Esophagus squamous epithelium (tissue), 5 donors: ENCODE measurements at places on chromosomes 2 and 18. TPM values are rescaled to one million over a fixed set of nuclear protein-coding genes. Genes with fewer than 3 reads are reported as not detected.
A peak's percentile ranks its signal among the peaks of the same experiment; 100 is the strongest.

Gene SEPTIN10
- 83.6 TPM for total RNA-seq

Gene TRIM43
- not detected for total RNA-seq

DNA sequence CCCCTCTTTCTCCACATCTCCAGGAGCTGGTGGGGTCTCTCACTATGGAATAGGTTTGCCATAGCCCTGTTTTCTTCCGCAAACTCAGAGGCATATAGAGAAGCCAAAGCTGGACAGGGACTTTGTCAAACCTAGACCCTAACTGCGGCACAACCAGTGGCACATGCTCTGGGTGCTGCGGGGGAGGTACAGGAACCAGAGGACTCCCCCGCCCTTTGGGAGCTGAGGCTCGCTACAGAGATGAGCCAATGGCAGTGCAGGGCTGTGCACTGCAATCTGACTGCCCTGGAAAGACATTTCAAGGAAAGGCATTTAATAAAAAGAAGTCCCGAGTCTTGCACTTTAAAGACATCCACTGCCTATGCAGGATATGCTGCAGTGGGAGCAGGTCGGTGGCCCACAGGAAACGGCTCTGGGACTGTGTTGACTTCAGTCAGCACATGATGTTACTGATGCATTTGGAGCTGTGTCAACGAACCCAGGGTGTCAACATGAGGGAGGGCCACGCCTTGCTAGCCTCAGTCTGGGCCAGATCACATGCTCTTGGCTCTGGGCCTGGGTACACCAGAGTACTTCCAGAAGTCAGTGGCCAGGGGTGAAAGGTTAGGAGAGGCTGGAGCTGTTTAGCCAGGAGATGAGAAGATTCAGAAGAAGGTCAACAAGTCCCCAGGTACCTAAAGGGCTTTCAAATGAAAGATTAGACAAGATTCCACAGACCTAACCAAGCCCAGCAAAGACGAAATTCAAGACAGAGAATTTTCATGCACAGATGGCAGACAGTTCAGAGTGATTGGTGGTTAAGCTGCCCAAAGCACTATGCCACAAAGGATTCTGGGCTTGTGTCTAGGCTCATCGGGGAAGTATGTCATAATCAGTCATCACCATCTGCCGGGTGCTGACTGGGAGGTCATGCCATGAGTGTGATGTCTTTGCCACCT is 8.2 kb downstream of the SLC35F6 start:
- peak; percentile 44 for DNase-seq

DNA sequence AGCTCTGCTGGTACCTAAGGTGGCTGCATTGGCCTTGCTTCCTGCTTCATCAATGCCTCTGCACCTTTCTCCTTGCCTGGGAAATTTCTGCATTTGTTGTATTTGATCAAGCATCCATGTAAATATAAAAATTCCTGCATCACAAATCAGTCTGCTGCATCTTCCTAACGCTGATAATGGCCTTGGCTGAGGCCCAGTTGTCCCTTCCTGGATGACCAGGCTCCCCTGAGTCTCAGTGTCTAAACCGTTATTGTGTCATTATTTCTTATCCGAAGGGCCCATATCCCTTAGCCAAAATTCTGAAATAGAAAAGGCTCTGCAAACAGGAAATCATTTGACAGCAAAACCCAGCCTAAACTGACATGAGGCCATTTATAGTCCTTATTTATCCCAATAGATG is 62.4 kb downstream of the KLHL29 start:
- DNase-seq = no peak

GRCh38 chr18:70523035-70523791 is 234.4 kb downstream of the SOCS6 start:
- no peak for DNase-seq
